Activated effector memory CD4-positive, alpha-beta T cell treated with Interleukin-2 at 50 U/mL for 16 hours (primary cell): ENCODE measurements at places on chromosomes 4 and X.

- DNase-seq = no peak
Observed at GRCh38 chr4:99606716-99607115, 32.1 kb downstream of the MTTP start.

DNA sequence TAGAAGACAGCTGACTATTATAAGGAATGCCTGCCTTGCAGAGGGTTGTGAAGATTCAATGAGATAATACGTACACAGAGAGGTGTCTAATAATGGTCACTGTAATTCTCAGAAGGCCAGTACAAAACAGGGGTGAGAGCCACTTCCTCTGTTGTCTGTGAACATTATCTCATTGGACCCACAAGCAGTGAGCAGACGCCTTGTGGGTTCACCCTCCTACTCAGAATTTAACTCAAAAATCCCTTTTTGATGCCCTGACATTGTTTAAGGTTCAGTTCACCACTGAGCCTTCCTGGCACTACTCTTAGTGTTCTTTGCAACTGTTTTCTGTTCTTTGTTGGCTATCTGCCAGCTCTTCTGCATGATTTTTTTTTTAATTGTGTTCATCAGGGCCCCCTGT, 467.4 kb downstream of the BCOR start:
- DNase-seq = no peak

GRCh38 chr4:147975933-147976928, 244.3 kb downstream of the ARHGAP10 start:
- DNase-seq = no peak

DNA sequence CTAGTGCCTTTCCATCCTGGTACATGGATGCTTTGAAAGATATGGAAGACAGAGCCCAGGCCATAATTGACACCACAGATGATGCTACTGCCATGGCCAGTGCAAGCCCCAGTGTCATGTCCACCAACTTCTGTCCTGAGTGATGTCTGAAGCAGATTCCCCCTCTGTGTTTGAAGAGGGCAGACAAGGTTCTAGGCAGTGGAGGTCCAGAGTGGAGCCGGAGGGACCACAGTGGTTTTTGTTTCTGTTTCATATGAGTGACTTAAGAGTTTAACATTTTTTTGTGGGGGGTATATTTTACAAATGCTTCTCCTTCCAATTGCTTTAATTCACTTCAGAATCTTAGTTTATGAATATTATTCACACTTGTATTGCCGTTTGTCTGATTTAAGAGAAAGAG, 6.0 kb upstream of the MAGEC1 start:
- no peak for DNase-seq

- DNase-seq = no peak
Observed at GRCh38 chrX:373641-374471, 12.9 kb downstream of the PPP2R3B start.

DNA sequence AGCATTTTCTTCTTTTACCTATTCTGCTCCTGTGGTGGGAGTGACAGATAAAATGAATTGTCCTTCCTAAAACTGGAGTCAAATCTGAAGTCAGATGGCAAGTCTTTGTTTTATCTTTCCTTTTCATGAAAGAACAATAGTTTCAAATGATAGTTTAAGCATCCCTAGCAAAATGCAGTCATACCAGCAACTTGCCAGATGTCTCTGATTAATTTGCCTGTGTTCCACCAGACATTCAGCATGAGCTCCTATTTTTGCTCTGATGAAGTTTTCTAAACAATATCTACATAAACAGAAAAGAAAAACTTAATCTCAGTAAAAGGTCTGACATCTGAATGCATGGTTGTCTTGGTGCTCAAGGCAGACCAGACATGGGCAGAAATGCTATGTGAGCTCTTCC, 15.2 kb downstream of the PRKG2 start:
- DNase-seq = no peak
